ENCODE measurements at places on chromosomes 3 and 15. TPM values are rescaled to one million over a fixed set of nuclear protein-coding genes. Genes with fewer than 3 reads are reported as not detected.

Gene C3orf49
- total RNA-seq: not detected

Gene HTR3E
- total RNA-seq: not detected

Gene MUC4
- total RNA-seq: 0.21 TPM

Gene HES1
- total RNA-seq: 128 TPM

Gene MELTF
- total RNA-seq: 29.3 TPM

Gene C3orf70
- 11.2 TPM for total RNA-seq

Gene SPINK8
- not detected for total RNA-seq

Gene CCDC54
- not detected for total RNA-seq

Gene WDR93
- 0.16 TPM for total RNA-seq

Gene GATA2
- 13.3 TPM for total RNA-seq

Gene PLSCR2
- not detected for total RNA-seq

Gene AGTR1
- not detected for total RNA-seq

Gene SCN10A
- total RNA-seq: not detected

Gene MYLK
- 23.0 TPM for total RNA-seq

Gene ATG7
- 24.4 TPM for total RNA-seq

Gene STRA6
- total RNA-seq: 2.1 TPM

Gene C2CD4B
- 0.50 TPM for total RNA-seq

Gene NRG4
- 0.95 TPM for total RNA-seq

Gene RTF1
- total RNA-seq: 40.8 TPM

Gene SLC24A5
- total RNA-seq: not detected
